ENCODE measurements at places on chromosomes 1 and 21.

GRCh38 chr1:174789399-174789798 lies 210.3 kb upstream of the CACYBP start:
- no peak for DNase-seq

DNA sequence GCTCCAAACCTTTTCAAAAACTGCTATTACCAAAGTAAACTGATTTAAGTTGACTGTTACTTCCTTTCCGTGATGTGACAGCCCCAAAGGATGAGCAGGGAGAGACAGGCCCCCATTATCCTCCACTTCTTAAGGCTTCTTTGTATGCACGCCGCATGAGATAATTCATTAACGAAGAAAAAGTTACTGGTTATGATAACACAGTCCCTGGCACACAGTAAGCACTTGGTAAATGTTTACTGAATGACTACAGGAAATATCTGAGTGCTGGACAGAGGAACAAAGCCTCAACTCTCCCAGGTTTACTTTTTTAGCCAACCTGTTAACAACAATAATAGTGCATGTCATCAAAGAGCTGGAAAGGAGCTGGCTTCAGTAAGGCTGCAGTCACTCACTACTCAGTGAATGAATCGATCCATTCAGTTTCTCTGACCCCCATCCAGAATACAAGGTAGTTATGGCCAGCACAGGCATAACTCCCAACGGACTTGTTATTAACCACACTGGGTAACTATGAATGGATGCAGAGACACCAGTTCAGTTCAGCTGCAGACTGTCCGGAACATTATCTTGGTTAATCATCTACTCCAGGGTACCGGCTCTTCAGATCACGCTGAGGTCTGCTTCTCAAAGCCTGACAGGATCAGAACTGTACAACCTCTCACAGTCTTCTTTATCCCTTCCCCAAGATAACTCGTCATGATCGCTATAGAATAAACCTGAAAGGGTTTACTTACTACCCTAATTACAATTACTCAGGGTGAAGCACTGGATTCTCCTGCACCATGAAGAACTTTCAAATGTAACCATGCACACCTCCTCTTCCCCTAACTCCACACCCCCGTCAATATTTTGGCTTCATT lies 58.3 kb downstream of the TGFBR3 start:
- DNase-seq, result no peak

- no peak for DNase-seq
These were observed 1263.1 kb downstream of the KCNT2 start for GRCh38 chr1:195345149-195345548.

DNA sequence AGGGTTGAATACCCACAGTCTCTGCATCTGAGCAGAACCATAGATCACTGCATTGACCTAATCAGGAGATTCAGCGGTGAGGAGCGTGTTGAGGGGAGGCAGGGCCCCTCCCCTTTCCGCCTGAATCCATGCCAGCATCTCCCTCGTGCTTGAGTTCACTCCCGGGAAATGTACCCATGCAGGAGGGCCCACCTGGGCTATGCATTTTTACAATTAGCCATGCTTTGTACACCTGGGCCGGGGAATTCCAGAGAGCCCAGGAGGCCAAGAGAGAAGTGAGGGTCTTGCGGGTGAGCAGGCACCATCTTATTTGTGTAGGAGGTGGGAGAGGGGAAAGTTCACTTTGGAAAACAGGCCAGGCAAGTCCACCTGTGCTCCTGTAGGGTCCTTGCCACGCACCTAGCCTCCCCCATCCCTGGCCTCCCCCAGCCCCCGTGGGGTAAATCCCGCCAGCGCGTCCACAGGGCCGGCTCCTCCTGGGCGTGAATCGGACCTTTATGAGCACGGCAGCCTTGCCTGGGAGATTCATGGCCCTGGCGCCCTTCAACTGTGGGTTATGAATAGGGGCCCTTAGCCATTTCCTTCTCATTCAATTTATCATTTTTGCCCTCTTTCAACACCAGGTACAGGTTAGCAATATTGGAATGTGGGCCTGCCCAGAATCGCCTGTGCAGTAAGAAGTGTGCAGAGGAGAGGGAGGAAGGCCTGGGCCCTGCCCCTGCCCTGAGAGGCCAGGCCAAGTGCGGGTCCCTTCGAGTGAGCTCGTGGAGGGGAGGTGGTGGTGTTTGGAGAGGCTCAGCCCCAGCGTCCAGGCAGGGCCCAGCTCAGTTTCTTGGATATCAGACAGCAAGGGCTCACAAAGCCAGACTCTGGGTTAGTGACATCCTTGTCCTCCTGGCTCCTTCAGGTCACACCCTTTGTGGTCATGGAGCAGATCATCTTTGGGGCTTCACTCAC lies 84.4 kb upstream of the ACTRT2 start:
- DNase-seq, result no peak

GRCh38 chr1:155193275-155193990 lies 14.3 kb downstream of the THBS3 start:
- peak; percentile 89 for DNase-seq

GRCh38 chr1:204112876-204113730 lies 38.7 kb downstream of the ETNK2 start:
- DNase-seq, result no peak

- no peak for DNase-seq
These were observed 42.9 kb downstream of the KCNJ15 start for GRCh38 chr21:38299671-38300070.

DNA sequence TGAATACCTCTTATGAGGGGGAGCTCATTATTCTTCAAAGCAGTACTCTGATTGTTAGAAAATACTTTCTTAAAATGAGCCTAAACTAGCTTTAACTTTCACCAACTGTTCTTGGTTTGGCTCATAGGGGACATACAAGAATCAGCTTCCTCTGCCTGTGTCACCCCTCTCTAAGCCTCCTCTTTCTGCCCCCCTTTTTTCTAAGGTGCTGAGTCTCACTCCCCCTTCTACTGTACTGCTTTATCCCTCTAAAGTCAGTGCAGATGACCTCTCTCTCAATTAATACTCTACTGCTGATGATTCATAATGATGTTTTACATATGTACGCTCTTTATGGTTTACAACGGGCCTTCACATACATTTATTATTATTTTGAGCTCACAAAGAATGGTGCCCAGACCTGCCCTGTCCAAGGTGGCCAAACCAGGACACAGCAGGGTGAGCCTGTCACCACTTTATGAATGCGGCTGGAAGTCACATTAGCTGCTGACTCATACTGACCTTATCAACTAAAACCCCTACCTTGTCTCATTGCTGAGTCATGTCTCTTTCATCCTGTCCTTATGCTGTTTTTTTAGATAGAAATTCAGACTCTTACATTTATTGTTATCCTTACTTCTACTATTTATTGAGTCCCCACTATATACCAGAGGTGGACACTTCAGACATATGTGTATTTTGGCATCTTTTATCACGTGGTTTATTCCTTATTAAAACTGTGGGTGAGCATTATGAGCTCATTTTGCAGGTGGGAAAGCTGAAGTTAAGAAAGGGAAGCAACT lies 126.9 kb downstream of the RNF220 start:
- no peak for DNase-seq

DNA sequence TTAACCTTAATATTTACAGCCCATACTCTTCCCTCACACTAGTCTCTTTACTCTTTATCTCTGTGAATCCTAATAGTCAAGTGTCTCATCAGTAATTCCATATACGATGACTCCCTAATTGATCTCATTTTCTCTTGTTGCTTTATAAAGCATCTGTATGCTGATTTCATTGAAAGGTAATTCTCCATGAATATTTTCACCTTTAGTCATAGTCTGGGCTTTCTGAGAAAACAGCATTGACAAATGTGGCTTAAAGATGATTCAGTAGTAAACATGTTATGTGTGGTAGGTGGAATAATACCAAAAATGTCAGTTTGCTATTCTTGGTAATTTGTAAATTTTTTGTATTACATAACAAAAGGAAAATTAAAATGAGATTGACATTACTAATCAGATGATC lies 1176.5 kb downstream of the NCAM2 start:
- DNase-seq, result no peak

GRCh38 chr1:162538815-162539431 lies 22.6 kb upstream of the UAP1 start:
- DNase-seq, result no peak

DNA sequence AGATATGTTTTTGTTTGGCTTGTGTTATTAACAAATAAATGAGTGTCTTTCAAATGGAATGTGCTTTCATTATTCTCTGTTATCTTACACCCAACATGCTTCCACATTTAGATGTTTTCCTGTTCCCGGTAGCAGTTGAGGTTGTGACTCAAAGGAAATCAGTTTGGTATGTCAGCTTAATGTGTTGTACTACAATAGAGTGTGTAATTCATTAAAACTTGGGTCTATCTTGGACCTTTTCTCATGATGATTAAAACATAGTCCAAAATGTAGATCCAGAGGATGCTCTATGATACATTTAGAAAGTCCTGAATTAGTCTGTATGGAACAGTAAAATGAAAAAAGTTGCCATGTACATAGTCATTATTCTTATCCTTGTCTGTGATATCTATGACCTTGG lies 26.7 kb downstream of the RTCA start:
- DNase-seq, result no peak

DNA sequence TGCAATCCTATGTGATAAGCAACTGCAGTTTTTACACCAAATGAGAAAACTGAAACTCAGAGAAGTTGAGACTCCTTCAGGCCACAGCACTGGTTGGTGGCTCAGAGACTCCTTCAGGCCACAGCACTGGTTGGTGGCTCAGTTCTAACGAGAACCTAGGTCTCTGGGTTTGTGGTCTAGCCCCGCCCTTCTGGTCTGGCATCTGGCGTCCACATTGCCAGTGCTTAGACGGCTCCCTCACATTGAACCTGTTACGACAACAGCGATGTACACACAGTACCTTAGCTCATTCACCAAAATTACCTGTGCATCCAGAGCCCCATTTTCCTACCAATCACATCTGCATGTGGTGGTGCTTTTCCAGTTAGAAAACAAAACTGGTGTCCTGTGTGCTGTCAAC lies 66.1 kb downstream of the NID1 start:
- no peak for DNase-seq

GRCh38 chr1:6870571-6870970 lies 85.3 kb downstream of the CAMTA1 start:
- no peak for DNase-seq

- DNase-seq, result no peak
These were observed 38.3 kb downstream of the PTGFRN start for GRCh38 chr1:116948046-116948445.

GRCh38 chr1:29643281-29643680 lies 407.0 kb downstream of the PTPRU start:
- DNase-seq, result no peak

DNA sequence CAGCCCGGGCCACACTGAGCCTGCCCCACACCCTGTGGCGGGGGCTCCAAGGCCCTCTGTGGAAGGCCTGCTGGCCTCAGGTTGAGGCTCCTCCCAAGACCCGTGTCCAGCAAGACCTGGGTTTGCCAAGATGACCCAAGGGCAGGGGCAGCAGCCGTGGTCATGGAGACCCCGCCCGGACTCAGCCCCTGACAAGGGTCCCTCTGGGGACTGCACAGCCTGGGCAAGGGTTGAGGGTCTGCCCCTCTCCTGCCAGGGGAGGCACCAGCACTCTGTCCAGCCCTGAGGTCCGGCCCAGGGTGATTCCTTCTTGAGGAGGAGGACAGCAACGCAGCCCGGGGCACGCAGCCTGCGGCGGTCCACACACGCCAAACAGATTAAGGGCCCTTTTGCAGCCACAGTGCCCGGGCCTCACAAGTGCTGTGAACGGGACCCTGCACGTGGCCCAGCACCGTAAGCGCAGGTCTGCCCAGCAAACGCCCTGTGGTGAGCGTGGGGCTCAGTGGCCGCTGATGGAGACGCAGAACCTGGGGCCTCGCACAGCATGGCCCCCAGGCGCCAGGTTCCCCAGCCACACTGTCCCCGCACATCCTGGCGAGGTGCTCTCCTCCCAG lies 3.4 kb downstream of the SPATC1L start:
- DNase-seq, result peak; percentile 13

GRCh38 chr1:6129313-6129712 lies 50.8 kb downstream of the CHD5 start:
- no peak for DNase-seq

- DNase-seq, result no peak
These were observed 97.1 kb downstream of the HLX start for GRCh38 chr1:220976390-220976789.

DNA sequence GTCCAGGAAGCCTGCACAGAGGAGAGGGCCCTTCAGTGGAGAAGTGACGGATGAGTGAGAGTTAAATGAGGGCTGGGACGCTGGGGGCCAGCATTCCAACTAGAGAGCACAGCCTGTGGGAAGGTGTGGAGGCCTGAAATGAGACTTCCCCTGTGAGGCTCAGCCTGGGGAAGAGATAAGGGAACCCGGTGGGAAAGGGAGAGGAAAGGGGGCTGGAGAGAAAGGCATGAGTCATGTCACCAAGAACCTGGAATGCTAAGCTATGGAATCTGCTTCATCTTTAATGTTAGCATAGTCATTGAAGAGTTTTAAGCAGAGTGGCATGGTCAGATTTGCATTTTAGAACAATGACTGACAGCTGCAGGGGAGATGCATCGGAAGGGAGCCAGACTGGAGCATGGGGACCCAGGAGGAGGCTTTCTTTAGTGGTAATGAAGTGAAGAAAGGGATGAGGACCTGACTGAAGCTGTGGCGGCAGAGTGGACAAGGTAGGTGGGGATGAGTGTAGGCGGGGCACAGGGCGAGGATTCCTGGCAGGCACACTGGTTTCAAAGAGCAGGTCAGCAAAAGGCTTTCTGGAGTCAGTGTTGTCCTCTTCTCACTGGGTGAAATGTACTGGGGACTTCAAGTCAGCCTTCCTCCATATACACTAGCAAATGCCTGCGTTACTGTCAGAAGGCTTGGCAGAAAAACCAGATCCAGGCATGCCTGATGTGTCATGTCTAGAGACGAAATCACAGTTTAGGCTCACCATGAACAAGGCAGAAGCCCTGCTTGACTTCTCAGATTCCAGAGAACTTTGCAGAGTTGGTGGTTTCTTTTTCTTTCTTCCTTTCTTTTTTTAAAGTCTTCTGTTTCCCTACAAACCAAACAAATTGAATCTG lies 8.0 kb downstream of the RGL1 start:
- no peak for DNase-seq

- DNase-seq, result no peak
These were observed 68.3 kb downstream of the SAMSN1 start for GRCh38 chr21:14477841-14478240.

GRCh38 chr1:197222025-197222685 lies 45.9 kb upstream of the CRB1 start:
- no peak for DNase-seq

GRCh38 chr1:181010789-181011188 lies 11.9 kb downstream of the STX6 start:
- DNase-seq, result no peak

DNA sequence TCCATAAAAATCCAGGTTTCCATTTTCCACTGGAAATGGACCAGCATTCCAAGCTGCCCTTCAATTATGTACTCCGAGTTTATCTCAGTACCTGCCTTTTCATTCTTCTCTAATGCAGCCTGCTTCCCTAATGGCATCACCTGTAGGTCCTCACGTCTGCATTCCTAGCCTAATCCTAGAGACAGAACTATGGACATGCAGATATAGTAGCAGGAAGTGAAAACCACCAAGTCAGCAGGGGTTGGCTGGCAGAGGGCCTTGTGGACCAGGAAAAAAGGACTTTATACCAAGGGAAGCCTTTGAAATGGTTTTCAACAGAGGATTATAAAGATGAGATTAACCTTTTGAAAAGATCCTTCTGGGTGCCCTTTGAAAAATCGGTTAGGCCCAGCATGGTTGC lies 135.7 kb upstream of the L1TD1 start:
- DNase-seq, result no peak

- DNase-seq, result no peak
These were observed 18.5 kb downstream of the MORN1 start for GRCh38 chr1:2372551-2373490.

All from D341Med (cell line).